ENCODE measurements at places on chromosomes 12 and 14.

- DNase-seq: no peak
Measured at GRCh38 chr12:27468241-27468640, 21.7 kb downstream of the SMCO2 start.

DNA sequence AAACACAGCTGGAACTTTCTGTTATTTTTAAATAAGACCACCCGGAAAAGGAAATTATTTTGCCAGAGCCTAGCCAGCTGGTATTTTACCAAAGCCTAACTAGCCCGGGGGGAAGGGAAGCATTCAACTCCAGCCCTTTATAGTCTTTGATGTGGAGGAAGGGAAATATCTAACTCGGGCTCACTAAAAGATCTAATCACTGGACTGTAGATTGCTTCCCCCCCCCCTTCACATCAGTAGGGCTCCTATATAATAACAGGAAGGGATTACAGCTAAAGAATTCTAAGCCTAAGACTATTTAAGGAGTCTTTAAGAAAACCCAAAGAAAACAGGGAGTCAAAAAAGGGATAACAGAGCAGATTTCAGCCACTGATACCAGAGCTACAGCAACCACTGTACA lies 431.1 kb downstream of the KCNH5 start:
- no peak for DNase-seq

- DNase-seq: no peak
Measured at GRCh38 chr12:3560295-3560620, 69.3 kb downstream of the PRMT8 start.

GRCh38 chr12:68350753-68351152 lies 18.6 kb upstream of the MDM1 start:
- no peak for DNase-seq

DNA sequence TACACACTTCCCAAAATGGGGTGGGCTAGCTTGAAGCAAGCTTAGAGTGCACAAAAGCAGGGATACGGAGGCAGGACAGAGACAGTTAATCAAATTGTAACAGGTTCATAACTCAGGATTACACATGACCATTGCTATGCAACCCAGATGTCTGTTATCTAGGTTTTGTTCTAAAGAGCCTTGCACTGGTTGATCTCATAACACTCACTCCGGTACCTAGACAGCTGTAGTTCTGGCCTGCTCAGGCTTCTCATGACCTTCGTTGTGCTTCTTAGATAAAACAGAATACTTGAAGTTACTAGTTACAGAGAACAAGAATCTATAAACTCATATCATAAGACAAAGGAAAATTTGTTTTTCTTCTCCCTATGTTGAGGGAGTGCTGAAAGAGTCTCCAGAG lies 983.4 kb downstream of the TMEM121 start:
- no peak for DNase-seq

Data from frontal cortex (tissue), 4 donors.